Stimulated activated CD8-positive, alpha-beta memory T cell treated with anti-CD3 and anti-CD28 coated beads, Interleukin-2, amount 100 ng/mL, for 48 hours (primary cell): ENCODE measurements at places on chromosomes 3 and 15.

DNA sequence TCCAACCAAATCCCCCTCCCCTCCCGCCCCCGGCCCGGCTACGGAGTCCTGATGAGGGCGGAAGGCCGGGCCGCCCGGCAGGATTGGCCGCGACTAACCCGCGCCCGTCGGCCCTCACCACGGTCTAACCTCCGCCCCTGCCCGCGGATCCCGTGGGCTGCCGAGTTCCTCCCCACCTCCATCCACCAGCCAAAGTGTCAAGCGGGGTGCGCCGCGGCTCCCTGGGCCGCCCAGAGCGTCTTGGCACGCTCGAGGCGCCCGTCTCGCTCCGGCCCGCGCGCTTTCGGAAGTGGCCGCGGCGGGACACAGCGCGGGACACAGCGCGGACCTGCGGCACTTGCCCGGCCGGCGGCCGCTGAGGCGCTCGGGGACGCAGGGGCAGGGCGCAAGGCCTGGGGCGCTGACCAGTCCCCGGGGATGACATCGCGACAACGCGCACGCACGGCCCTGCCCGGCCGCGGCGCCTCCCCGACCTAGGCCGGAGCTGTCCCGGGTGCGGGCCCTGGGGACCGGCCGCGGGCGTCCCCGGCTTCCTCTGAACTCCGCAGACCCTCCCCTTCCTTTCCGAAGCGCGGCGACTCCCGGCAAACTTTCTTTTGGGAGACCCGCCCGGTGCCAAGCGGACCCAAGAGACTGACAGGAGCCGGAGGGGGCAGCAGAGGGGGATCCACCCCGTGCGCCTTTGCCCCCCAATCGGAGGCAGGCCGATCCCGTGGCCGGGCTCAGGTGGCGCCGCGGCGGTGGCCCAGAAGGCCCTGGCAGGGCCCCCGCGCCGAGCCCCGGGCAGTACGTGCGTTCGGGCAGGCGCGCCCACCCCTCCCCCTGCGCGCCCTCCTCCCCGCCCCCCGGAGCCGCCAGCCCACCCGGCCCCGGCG, 112.8 kb upstream of the ICE2 start:
- no peak for DNase-seq

DNA sequence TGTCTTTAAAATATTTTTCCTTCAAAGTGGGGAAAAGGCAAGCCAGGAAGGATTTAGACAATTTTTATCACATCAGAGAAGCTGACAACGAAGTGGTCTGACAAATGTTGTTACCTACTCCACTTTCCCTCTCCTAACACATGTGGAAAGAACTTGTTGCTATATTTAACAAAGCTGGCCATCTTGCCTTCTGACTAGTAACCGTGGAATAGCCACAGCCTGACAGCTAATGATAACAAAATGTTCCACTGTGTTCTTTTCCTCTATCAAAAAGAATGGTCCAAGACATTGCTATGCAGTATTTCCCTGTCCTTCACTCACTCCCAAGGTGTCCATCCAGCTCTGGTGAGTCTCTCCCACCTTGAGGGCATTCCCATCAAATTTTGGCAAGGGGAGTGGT, 481.4 kb upstream of the THBS1 start:
- DNase-seq, result no peak

GRCh38 chr15:75869446-75869845, 26.2 kb downstream of the UBE2Q2 start:
- DNase-seq, result no peak

GRCh38 chr15:74228723-74229081, 7.4 kb upstream of the CCDC33 start:
- DNase-seq, result no peak

DNA sequence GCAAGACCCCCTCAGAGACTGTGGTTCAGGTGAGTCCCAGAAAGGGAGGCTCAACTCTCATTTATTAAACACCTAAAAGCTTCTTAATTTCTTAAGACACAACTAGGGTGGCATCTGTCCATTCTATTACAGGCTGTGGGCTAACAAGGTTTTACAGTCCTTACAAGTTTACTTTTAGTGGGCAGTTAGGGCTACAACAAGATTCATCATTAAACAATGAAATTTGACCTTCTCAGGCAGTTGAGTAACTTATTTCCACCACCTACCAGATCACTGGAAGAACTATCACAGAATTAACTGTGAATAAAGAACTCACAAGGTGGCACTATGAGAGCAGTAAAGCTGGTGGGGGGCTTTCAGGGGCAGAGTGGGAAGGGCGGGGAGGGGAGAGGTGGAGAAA, 132.6 kb downstream of the PLD1 start:
- no peak for DNase-seq

DNA sequence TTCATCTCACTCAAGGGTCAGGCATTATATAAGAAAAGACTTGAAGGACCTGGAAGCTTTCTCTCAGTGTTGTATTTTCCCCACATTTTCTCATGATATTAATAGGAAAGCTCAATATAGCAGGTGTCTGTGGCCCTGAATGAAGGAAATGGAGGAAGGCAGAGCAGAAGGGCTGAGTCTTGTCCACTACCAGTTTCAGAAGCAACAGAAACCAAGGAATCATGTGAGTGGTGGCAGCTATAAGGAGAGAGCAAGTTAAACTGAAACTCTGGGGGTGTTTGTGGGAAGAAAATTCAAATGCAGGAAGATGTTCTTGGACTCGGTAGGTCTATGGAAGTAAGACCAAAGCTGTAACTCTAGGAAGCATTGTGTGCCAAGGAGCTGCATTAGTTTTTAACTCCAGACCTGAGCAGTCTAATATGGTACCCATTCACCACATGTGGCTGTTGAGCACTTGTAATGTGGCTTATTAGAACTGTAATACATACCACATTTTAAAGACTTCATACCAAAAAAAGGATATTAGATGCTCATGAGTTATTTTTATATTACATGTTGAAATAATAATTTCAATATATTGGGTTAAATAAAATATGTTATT, 278.8 kb upstream of the GADL1 start:
- DNase-seq, result no peak

DNA sequence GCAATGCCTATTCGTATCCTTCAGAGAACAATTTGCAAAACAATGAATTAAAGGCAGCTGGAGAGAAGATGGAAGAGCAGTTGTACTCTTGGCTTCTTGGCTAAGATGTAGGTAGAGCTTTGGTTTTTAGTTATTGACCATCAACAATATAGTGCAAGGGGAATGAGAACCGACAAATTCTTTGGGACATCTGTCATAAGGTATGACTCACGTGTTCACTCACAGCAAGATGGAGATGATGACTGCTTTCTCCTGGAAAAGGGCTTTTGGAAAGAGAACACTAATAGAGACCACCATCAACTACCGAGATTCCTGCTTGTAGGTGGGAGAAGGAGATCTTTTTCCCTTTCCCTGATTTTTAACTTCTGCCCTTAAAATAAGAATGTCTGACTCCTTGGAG, 234.9 kb downstream of the NTRK3 start:
- no peak for DNase-seq

DNA sequence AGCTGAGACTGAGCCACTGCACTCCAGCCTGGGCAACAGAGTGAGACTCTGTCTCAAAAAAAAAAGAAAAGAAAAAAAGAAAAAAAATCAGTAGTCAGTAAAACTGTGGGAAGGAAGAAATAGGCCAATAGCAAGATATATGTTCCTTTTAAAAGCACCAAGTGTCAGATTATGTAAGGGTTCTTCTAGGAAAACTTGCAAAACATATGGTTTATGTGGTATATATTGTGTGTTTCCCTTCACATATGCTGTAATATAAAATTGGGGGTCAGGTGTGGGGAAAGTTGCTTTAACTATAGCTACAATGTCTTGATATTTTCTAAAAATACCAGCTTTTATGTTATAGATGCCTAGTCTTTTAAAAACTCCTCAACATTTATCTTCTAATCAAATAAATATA, 64.6 kb downstream of the ESYT3 start:
- DNase-seq, result no peak

- DNase-seq, result no peak
These were observed 81.6 kb upstream of the CHMP2B start for GRCh38 chr3:87145553-87145952.

DNA sequence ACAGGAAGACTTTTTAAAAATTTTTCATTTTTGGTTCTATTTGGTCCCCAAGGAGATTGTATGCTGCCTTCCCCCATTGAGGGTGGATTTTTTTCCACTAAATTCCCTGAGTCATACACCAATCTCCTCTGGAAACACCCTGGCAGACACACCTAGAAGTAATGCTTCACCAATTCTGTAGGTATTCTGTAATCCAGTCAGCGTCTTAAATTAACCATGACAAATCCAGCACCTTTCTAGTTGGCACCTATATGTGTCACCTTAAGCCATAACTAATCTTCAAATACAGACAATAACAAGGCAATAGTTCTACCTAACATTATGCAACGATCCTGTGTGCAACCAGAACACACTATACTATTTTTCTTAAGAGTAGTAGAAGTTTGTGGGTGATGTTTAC, 459.1 kb upstream of the NDN start:
- DNase-seq, result no peak

DNA sequence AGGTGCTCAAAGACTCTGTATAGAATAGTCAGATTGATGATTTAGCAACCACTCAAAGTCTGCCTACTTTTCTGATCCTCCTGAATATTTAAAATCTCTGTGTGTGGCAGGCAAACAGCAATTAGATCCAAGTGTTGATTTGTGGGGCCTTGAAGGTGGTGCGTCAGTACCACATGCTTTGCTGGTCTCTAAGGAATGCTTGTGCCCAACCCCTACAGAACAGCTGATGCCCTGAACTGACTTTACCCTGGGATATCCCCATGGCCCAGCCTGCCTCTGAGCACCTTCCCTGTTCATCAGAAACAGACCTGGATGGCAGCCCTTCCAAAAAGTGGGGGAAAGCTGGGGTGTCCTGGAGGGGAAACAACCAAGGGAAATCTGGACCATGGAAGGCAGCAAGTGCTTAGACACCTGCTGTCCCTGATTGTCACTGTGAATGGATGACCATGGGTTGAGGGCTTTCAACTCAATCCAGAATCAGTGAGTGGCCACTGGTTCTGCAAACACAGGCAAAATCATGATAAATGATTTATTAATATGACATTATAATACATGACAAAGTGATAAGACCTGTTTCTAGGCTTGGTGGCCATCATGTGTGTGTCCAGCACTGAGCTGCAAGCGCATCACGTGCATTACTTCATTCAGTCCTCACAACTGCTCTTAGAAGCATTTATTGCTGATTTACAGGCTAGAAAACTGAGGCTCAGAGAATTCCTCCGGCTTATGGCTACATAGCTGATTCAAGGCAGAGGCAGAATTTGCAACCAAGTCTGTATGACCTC, 76.1 kb upstream of the TPM1 start:
- DNase-seq, result no peak

DNA sequence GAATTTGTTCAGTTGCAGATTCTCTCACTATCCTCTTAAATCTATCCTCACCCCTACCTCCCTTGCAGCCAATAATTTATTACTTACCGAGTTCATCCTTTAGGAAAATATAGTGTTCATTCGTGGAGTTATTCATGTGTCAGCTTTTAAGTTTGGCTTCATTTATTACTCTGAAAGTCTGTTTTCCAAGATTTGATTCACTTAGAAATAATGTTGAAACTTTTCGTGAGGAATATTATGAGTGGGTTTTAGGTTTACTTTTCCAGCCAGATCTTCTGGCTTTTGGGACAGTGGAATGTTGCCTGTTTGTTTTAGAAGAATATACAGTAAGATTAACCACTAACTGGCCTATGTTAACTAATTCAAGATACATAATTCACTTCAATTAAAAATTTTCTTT, 161.0 kb upstream of the CGNL1 start:
- DNase-seq, result no peak

DNA sequence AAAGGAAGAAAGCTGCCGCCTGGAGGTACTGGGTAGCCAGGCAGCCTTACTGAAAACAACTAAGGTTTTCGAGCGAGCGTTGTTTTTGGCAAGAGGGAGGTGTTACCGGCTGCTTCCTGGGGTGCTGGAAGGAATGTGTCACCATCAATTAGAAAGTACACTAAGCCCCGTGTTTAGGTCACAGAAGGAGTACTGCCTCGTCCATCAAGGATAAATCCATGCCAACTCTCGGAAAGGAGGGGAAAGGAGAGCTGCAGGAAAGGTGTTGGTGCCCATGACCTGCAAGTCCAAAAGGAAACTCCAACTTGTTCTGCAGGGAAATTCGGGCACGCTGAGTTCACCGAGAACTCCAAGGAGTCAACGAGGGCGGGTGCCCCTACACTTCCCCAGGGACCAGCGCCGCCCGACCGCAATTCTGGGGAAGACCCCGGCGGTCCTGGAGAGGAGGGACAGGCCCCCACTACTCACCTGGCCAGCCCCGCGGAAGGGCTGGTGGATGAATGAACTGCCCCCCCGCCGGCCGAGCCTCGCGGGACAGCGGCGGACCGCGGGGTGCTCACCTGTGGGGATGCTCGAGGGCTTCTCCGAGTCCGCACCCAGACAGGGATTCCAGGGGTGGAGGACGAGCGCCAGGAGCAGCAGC, 542 bp downstream of the PLOD2 start:
- DNase-seq, result no peak

DNA sequence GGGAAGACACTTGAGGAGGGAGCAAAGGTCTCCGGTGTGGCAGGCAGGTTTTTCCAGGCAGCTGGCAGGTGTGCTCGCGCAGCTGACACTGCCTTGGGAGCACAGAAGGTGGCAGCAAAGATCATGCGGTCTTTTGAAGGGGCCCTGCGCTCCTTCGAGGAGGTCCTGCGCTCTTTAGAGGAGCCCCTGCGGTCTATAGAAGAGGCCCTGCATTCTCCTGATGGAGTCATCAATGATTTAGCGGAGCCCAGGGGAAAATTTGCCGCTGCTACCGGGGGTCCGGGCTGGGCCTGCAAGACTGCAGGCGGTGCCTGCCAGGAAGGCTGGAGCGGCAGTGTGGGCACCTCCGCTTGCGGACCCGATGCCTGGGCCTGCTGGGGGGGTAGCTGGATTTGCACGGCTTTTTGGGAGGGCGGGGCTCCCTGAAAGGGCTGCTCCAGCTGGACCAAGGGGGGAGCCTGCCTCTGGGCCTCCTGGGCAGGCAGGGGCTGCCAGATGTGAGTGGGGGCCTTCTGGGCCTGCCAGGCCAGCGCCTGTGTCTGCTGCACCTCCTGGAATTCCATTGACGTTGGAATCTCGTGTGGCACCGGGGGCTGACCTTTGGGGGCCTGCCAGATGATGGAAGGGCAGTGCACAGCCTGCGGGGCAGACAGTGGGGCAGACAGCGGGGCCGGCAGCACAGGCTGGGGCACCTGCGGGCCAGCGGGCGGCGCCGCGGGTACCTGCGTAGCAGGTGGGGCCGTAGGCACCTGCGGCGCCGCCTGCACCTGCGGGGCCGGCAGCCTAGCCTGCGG, 2.1 kb downstream of the MAGEL2 start:
- DNase-seq, result no peak

- no peak for DNase-seq
These were observed 24.5 kb downstream of the DRD3 start for GRCh38 chr3:114154321-114154821.

DNA sequence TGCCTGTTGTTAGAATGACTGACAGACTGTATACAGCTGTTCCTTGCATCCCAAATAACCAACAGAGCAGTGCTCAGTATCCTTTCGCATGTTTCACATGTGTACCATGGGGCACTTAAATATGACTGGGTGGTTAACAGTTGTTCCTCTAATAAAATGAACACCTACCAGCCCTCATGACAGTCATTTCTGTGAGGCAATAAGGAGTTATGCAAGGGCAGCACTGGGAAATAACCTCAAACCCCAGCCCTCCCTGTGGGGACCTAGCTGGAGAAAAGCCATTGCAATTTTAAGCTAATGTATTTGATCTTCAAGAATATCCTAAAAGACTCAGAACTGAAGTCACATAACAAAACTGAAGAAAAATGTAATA, 7.3 kb downstream of the RFT1 start:
- no peak for DNase-seq

GRCh38 chr3:145900056-145900829, 260.7 kb downstream of the PLOD2 start:
- no peak for DNase-seq
